ENCODE measurements at places on chromosomes 16 and 17. TPM values are rescaled to one million over a fixed set of nuclear protein-coding genes. Genes with fewer than 3 reads are reported as not detected.
A peak's percentile ranks its signal among the peaks of the same experiment; 100 is the strongest.

Gene IGF2BP1
- total RNA-seq = not detected

Gene C16orf92
- not detected for total RNA-seq

Gene PSME3
- total RNA-seq = 62.7 TPM

Gene ZNF469
- total RNA-seq = 0.77 TPM

Gene KCNH6
- total RNA-seq = not detected

DNA sequence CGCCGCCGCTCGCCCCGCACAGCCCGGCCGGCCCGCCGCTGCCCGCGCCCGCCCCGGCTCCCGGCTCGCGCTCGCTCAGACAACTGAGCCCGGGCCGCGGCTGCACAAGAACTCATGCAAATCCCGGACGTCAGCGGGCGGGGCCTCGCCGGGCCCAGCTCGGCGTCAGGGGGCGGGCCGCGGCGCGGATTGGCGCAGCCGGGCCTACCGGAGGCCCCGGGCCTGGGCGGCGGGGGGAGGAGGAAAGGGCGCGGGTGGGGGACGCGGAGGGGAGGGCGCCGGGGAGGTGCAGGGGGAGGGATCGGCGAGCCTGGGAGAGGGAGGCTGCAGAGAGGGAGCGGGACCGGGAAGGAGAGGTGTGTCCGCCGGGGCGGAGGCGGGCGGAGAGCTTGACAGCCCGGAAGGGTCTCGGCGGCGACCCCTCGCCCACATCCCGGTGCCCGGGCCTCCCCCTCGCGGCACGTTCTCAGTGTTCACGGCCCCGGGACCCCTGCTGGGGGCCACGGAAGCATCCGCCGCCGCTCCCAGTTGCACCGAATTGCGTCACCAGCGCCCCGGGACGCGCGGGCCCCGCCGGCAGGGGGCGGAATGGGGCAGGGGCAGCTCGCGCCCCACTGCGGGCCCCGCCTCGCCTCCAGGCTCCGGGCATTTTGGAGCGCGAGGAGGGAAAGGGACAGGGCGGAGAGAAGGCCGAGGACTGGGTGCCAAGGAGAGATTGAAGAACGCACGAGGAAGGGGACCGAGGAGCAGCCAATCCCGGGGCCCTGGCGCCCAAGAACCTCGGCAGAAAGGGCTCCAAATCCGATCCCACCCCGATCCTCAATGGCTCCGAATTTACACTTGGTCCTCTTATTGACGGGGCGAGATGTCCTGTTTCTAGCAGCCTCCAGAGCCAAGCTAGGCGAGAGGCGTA lies at the start of gene CBX4:
CBX4 (minus strand) TSS at position 85 of the 913 bp plus-strand sequence. CDS start 189 bp downstream, outside the sequence.
- peak within 1 kb of the TSS; percentile 89 for H3K27ac ChIP-seq
- peaks cover 5% of the 10 kb centered on the region for H3K36me3 ChIP-seq

DNA sequence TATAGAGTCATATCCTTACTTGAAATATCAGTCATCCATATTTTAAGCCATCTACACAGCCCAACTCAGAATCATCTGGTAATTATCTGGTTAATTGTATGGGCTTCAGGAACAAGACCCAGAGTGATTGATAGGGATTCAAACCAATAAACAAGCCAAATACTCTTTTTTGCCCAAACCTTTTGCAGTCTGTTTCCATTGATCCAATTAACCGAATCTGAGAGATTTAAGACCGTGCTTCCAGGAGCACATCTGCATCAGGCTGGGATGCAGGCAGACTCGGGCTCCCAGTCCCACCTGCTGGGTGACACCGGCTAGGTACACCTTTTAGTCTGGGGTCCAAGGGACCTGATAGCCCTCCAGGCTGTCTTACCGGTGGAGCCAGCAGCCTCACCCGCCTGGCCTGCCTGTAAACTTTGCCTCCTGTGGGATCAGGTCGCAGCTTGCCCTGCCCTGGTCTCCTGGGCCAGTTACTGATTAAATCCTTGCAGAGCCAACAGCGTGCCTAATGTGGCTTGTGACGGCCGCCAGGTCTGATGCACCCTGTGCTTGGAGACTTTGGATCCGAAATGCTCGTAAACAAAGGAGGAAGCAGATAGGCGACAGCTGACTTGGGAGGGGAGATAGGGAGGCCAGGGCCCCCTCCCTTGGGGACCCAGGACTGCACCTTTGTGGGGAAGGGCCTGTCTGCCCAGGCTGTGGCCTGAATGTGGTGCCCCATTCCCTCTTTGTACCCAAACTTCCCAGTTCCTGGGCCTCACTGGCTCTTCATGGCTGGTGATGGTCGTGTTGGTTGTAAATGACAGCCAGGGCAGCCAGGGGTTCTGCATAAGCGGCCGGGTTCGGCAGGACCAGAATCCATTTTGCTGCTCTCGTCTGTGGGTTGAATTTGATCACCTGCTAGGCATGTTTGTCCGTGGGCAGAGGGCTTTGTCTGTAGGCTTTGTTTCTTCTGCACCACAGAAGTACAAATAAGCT lies 3.8 kb downstream of the CMIP start:
- no peaks in the 10 kb centered on the region for H3K27me3 ChIP-seq
- peak overlapping the region; percentile 98 for H3K27ac ChIP-seq
- DNase-seq = no peak
- H3K4me1 ChIP-seq = peaks cover 57% of the 10 kb centered on the region

DNA sequence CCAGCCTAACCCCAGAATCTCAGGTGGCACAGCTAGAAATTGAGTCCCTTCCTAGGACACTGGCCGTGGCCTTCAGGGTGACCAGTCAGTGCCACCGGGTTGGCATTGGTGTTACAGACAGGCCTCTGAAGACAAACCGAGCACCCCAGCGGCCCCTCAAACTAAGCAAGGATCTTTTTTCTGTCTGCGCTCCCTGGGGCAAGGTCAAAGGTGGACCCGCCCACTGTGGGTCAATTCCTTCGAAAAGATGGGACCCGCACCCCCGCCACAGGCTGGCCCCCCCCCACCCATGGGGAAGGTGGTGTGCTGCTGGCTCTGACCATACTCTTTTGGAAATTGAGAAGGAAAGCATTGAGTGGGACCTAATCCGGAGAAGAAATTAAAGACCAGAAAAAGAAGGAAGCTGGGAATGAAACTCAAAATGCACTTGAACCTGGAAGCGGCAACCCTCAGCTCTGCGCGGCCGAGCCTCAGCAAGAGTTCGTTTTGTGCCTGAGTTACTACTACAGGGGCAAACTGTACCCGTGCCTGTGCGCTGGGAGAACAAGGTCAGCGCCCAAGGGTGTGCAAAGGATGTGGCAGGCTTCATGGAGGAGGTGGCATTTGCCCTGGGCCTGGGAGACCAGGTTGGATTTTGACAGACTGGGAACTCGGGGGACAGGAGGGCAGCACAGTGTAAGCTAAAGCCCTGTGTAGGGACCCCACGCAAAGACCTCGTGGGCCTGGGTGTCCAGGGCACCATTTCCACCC lies 20.4 kb downstream of the TMC6 start:
- no peak overlapping the region for H3K27ac ChIP-seq
- H3K4me3 ChIP-seq = no peak overlapping the region
- no peak for DNase-seq
- peaks cover 50% of the 10 kb centered on the region for H3K4me1 ChIP-seq
- peaks cover 89% of the 10 kb centered on the region for H3K36me3 ChIP-seq

- no peak for DNase-seq
- no peaks in the 10 kb centered on the region for H3K27me3 ChIP-seq
- peaks cover 27% of the 10 kb centered on the region for H3K4me1 ChIP-seq
- H3K27ac ChIP-seq = no peak overlapping the region
- H3K4me3 ChIP-seq = no peak overlapping the region
These were observed 18.0 kb downstream of the GRB7 start for GRCh38 chr17:39755554-39756379.

GRCh38 chr17:61132524-61132923 lies 267.1 kb upstream of the TBX2 start:
- H3K27me3 ChIP-seq = no peaks in the 10 kb centered on the region
- no peaks in the 10 kb centered on the region for H3K36me3 ChIP-seq
- H3K4me3 ChIP-seq = no peak overlapping the region
- H3K27ac ChIP-seq = no peak overlapping the region

- no peaks in the 10 kb centered on the region for H3K36me3 ChIP-seq
- DNase-seq = no peak
- H3K4me1 ChIP-seq = no peaks in the 10 kb centered on the region
- no peak overlapping the region for H3K4me3 ChIP-seq
- no peak overlapping the region for H3K27ac ChIP-seq
These were observed 308.3 kb upstream of the CDH5 start for GRCh38 chr16:66058172-66058691.

- H3K4me1 ChIP-seq = no peaks in the 10 kb centered on the region
- H3K4me3 ChIP-seq = no peak overlapping the region
- no peak for DNase-seq
- no peaks in the 10 kb centered on the region for H3K36me3 ChIP-seq
- H3K27me3 ChIP-seq = no peaks in the 10 kb centered on the region
- H3K27ac ChIP-seq = no peak overlapping the region
These were observed 91.3 kb downstream of the SKAP1 start for GRCh38 chr17:48338720-48339119.

DNA sequence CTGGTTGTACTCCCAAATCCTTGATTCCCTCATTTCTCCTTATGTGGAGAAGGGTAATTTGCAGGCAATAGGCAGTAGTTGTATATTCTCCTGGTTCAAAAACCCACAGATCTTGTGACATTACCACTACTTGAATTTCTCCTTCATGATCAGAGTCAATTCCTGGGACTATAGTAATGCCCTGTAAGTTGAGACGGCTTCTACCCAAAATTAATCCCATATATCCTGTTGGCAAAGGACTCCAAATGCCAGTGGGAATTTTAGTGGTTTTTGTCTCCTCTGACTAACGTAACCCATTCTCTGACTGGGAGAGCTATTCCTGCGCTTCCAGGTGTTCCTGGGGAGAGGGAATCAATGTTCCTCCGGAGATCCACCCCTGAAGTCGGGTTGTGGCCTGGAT lies 11.6 kb upstream of the ZNF689 start:
- H3K4me3 ChIP-seq = no peak overlapping the region
- no peak overlapping the region for H3K27ac ChIP-seq
- H3K27me3 ChIP-seq = peaks cover 3% of the 10 kb centered on the region
- no peak for DNase-seq
- H3K36me3 ChIP-seq = no peaks in the 10 kb centered on the region

DNA sequence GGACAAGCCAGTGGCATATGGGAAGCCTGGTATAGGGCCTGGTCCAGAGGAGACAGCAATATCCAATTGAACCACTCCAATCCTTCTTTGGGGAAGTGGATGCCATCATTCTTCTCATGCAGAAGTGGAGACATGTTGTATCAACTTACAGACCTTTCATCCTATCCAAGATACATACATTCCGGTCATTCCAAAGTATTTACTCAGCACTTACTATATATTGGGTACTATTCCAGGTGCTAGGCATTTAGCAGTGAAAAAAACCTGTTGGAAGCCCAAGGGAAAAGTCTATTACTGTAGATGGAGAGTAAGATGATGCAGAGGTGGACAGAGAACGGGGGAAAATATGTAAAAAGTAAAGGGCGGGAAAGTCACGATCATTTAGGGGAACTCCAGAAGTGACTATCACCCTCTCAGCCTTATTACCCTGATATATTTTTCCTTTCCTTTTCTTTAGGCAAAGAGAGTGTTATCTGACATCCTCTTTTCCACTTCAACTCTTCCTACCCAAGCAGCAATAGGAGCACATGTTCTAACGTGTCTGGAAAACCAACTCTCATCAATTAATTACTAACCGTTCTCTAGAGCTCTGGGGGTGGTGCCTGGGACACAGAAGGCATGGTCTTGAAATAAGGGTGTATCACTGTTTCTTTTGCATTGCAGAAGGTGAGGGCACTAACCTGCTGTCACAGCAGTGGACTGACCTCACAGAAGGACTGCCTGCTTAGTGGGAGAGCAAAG lies 210.1 kb upstream of the MAF start:
- no peaks in the 10 kb centered on the region for H3K4me1 ChIP-seq
- no peak overlapping the region for H3K4me3 ChIP-seq
- H3K27me3 ChIP-seq = peaks cover 4% of the 10 kb centered on the region

DNA sequence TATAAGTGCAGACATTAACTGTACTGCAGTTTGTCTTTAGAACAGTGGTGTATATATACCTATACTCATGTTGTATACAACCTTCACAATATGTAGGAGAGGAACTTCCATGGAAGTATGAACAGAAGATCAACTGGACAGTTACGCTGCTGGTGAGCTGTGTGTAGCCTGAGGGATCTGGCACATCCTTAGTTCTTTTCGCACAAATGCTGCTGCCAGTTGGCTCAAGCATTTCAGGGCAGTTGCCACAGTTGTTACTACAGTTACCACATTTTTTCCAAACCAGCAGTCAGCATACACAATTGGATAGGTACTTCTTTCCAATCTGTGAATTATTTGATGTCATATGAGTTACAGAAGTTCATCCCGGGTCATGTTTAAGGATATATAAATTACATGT lies 539.6 kb upstream of the HSBP1 start:
- no peaks in the 10 kb centered on the region for H3K36me3 ChIP-seq
- no peak overlapping the region for H3K27ac ChIP-seq
- no peak for DNase-seq
- H3K4me3 ChIP-seq = no peak overlapping the region
- no peaks in the 10 kb centered on the region for H3K4me1 ChIP-seq
- no peaks in the 10 kb centered on the region for H3K27me3 ChIP-seq

GRCh38 chr17:29733166-29733565 lies 110.5 kb upstream of the CORO6 start:
- no peaks in the 10 kb centered on the region for H3K36me3 ChIP-seq
- H3K4me1 ChIP-seq = peaks cover 42% of the 10 kb centered on the region
- H3K27ac ChIP-seq = peak overlapping the region; percentile 83
- no peak for DNase-seq
- H3K27me3 ChIP-seq = no peaks in the 10 kb centered on the region
- no peak overlapping the region for H3K4me3 ChIP-seq

GRCh38 chr17:67999291-67999911 lies 3.1 kb upstream of the C17orf58 start:
- H3K27me3 ChIP-seq = no peaks in the 10 kb centered on the region
- H3K4me1 ChIP-seq = peaks cover 9% of the 10 kb centered on the region
- no peak overlapping the region for H3K4me3 ChIP-seq
- H3K36me3 ChIP-seq = no peaks in the 10 kb centered on the region
- H3K27ac ChIP-seq = no peak overlapping the region
